ENCODE measurements at places on chromosomes 2 and 18.
A peak's percentile ranks its signal among the peaks of the same experiment; 100 is the strongest.

GRCh38 chr2:43737855-43738254, 36.0 kb upstream of the DYNC2LI1 start:
- no peak for DNase-seq

- DNase-seq = no peak
Observed at GRCh38 chr2:234682492-234683228, 185.8 kb upstream of the ARL4C start.

DNA sequence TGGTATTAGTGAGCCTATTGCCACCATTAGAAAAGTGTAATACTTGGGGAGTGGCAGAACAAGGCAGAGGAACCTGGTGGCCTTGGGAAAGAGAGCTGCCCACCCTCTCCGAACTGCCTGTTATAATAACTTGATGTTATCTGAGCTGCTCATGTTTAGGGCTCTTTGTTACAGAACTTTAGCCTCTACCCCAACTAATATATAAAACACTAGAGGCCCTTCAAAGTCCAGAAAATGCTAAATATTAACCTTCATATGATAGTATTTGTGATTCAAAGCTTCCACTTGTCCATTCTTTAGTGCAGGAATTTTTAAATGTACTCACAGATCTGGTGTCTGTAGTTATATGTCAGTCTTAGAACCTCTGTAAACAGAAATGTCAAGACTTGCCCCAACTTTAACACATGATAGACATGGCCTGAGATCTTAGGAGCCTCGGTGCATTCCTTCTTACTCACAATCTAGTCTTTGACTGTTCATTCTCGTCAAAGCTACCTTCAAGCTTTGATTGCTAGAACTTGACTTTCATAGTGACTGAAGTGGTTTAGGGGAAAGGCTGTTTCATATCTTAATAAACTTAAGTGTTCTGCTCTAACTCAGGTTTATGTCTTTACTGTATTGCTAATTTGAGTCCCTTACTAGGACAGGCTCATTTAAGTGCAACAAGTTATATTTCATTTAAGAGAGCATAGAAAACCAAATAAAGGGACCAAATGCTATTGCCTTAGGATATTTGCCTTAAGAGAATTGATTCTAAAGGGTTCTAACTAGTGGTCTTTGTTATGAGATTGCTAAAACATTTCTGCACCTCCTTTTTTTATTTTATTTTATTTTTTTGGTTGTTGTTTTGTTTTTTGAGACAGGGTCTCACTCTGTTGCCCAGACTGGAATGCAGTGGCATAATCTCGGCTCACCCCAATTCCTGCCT, 41.6 kb downstream of the DDX1 start:
- no peak for DNase-seq

GRCh38 chr2:60992985-60993392, 24.5 kb upstream of the PEX13 start:
- DNase-seq = no peak

DNA sequence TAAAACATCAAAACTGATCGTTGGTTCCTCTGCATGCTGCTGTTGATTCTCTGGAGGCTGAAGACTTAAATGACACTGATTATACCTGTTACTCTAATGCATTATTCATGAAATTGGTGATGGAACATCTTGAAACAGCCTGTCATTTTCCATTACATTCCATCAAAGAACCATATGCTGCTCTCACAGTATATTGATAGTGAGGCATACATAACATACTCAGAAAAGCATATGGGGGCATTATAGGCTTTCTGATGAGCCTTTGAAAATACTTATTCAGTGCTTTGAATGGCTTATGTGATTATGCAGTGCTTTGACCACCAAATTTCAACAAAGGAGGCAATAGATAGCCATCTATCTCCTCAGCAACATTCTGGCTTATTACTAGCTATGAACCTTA, 392.1 kb downstream of the CDH19 start:
- no peak for DNase-seq

DNA sequence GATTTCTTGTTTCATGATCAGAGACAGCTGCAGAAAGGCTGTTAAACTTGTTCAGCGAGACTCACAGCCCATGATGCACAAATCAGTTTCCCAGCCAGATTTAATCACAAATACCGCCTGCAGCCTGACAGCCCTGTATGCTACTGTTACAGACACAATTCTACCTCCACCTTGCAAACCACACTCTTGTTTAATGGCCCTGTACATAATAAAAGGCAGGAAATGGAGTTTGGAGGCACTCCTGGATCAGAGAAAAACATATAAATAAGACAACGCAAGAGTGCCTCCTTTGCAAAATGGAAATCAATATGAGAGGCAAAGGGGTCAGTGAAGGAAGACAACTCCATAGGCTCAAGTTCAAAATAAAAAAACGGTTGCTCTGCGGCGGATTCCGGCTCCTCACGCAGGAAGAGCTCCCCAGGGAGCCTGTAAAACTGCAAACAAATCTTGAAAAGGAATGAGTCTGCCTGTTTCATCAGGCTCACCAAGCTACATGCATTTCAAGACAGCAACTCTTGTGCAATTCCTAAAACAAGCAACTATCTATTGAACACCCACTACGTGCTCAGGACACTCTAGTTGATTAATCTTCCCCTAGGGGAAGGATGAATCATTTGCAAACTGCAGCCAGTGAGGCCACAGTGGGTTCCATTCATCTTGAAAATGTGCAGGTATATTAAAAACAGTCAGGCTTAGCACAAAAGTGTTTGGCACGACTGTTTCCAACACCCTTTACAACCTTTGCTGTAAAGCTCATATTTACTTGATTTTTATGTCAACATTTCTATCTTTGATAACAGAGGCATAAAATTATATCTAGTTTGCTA, 37.5 kb downstream of the TBC1D8 start:
- no peak for DNase-seq

DNA sequence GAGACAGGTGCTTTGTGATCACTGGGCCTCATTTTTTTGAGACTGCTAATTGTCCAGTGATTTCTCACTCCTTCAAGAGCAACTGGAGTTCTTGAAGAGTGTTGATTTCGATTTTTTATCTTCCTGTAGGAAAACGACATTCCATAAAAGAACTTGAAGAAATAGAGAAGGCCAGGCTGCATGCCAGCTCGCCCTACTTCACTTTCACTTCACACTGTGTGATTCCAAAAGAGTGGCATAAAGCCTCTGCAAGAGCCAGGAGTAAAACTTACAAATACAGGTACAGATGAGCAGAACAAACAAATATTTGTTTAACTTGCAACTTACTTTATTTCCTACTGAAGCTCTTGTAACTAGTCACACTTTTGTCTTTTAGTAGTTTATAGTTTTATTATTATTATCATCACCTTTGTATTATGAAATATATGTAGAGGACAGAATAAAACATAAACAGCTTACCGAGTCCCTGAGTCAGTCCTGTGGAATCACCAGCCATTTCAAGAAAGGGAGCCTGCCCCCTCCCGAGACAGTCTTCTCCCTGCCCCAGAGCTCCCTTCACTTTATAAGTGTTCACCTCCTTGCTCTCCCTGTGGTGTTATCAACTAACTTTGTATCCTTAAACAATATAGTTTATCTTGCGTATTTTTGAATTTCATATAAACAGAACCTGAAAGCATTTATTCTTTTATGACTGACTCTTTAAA, 8.7 kb downstream of the FAM228A start:
- DNase-seq = no peak

- DNase-seq = no peak
Observed at GRCh38 chr2:233081232-233081730, 21.1 kb downstream of the INPP5D start.

DNA sequence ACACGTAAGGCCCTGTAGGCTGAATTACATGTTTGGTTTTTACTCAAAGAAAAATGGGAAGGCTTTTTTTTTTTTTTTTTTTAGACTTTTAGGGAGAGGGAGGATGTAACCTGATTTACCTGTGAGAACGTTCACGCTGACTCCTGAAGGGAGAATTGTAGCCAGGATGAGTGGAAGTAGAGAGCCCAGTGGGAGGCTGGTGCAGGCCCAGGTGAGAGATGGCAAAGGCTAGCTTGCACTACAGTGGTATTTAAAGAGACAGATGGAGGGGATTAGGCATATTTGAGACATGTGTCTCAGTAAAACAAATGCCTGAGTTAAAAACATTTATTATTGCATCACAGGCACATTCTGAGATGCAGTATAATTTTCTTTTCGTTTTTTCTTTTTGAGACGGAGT, 107.9 kb downstream of the CCDC85A start:
- no peak for DNase-seq

- DNase-seq = no peak
Observed at GRCh38 chr2:152920846-152921245, 202.4 kb downstream of the ARL6IP6 start.

GRCh38 chr2:162385536-162385935, 41.6 kb downstream of the GCA start:
- no peak for DNase-seq

DNA sequence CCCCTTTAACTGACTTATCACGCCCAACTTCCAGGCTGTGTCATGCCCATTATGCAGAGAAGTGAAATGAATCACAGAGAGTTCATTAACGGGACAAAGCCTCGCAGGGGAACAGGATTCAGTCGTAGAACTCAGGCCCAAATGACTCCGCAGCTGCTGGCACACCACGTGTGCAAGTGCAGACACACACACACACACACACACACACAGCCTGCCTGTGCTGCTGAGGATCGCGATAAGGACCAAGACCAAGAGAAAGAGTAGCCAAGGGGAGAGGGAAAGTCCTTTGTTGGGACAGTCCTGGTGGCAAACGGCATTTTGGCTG, 90.0 kb upstream of the TAF1B start:
- no peak for DNase-seq

DNA sequence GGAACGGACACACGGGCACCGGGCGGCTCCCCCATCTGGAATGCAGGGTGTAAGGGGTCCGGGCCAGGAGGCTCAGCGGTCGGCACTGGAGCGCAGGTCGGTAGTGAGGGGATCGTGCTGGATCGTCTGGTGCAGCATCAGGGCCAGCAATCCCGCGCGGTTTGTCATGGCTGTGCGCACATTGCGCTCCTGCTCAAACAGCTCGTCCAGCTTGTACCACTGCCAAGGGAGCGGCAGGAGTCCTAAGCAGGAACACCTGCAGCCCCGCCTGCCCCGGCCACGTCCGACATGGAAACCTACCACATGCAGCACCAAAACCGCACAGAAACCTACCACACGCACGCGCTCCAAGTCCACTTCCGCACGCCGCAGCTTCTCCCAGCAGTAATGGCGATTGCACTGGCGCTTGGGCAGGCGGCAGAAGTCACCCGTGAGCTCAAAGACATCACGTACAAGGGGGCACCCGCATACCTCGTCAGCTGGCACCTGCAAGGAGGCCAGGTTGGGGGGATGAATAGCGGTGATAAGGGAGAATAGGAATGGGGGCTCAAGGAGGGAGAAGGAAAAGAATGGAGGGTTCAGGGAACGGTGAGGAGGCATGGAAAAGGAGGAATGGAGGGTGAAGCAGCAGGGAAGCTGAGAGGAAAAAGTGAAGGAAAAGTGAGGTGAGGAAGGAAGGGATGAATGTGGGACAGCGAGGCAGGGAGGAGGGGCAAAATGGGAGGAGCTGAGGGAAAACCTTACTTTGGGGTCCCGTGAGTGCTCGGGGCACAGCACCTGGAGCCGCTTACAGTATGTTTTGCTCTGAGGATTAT, 1.4 kb upstream of the MBD1 start:
- no peak for DNase-seq

- DNase-seq = peak; percentile 6
Observed at GRCh38 chr2:168336786-168337388, 89.5 kb upstream of the STK39 start.

- DNase-seq = no peak
Observed at GRCh38 chr2:10454505-10454904, 6.4 kb upstream of the ODC1 start.

- no peak for DNase-seq
Observed at GRCh38 chr2:51813247-51813646, 781.3 kb upstream of the NRXN1 start.
